ENCODE measurements at places on chromosomes 4 and X.
A peak's percentile ranks its signal among the peaks of the same experiment; 100 is the strongest.

DNA sequence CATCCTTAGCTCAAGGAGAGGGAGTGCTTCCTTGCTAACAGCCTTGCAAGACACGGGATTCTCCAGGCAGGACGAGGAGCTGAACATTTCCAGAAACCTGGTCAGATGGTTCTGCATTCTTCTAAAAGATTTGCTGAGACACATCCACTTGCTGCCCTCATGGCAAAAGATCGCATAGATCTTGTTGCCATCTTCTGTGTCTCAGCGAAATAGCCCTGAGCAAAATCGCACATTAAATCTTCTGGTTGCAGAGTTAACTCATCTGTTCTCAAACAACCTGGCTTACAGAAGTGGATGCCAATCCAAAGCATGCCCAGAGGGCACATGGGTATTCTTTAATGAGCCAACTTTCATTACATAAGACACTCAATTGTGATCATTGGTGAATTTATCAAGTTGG lies 167.5 kb downstream of the PRKX start:
- no peak for DNase-seq

DNA sequence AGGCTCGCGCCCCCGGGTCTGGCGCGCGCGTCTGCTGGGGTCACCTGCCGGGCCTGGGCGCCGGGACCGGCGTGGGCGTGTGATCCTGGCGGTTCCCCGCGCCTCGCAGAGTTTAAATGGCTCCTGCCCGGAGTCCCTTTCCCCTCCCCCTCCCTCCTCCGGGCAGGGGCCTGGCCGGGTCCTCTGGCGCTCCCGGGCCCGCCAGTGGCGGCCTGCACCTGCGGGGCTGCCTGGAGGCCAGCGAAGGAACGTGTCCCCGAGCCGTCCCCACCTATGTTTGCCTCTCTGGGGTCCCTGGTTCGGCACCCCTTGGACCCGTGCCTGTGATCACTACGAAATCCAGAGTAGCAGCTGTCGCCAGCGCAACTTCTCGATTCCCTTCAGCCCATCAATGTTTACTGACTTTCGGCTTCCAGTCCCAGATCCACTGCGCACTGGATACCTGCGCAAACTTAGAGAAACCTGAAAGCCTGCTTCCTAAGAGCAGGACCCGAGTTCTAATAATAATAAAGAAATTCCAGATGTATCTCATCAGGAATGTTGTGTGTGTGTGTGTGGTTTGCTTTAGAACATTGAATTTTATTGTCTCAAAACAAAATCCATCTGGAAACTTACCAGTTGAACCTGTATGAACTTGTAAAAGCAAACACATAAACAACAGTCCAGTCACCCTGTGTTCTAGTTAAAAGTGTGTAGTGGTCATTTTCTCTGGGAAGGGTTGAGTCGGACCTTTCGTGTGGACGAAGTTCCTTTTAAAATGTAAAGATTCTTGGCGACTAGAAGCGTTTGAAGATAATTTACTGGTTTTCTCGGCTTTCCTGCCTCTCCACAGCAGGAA lies 788 bp downstream of the SHROOM2 start:
- DNase-seq: no peak

DNA sequence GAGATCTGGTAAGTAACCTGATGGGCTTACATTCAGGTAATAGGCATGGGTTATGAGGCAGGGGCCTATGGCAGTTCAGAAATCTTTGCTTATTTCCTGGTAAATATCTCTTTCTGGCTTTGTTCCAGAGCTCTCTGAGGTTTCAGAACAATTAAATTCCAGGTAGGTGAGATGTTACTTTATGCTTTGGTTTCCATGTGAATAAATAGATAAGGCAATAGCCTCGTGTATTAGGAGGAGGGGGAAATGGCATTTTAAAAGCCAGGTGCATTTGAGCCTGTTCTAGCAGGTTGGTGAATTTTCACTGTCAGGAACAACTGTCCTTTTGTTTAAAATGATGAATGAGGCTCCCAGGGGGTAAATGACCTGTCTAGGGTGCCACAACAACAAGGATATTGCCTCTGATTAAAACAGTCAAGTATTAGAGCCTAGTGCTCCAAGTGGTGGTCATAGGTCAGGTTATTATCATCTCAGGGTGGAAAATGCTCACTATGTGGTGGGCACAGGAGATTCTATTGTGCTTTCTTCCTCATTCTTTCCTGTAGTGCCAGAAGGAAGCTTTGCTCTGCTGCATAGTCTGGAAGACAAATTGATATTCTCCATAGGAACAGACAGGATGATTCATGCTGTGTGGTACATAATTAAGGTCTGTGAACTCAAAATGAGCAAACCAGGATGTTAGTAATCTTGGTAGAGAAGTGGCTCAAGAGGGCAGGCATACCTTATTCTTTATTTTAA lies 296.2 kb downstream of the INPP4B start:
- peak; percentile 82 for DNase-seq

DNA sequence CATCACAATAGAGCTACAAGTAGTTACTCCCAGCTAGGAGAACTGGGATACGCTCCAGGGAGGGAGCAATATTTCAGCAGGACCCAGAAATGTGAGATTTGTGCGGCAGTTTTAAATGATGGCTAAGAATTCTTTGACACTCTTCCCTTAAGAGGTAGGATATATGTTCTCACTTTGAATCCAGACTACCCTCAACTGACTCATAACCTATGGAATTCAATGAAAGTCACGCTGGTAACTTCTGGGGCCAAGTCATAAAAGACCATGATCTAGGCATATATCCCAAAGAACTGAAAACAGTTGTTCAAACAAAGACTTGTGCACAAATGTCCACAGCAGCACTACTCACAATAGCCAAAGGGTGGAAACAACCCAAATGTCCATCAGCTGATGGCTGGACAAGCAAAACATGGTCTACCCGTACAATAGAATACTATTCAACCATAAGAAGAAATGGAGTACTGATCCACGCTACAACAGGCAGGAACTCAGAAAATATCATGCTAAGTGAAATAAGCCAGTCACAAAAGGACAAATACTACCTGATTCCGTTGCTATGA lies 10.5 kb downstream of the CD99L2 start:
- no peak for DNase-seq

DNA sequence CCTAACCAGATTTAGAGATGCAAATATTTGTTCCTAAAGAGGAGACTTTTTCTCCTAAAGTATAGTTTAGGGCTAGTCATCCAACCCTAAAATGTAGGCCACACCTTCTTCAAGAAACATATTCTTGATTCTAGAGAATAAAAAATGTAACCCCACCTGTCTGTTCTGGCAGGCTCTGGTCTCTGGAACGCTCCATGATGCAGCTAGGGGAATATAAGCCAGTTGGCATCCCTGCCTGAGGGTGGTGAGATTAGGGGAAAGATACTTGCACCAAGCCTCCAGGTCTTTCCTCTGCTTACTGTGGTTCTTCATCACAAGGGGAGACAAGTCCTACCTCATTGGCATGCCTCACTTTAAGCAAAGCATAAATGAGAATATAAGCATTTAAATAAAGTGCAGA lies 21.2 kb upstream of the TBC1D9 start:
- DNase-seq: no peak

- no peak for DNase-seq
Observed at GRCh38 chr4:80420638-80421037, 85.1 kb downstream of the CFAP299 start.

- DNase-seq: peak; percentile 19
Observed at GRCh38 chrX:69988955-69989394, 60.8 kb downstream of the AWAT2 start.

DNA sequence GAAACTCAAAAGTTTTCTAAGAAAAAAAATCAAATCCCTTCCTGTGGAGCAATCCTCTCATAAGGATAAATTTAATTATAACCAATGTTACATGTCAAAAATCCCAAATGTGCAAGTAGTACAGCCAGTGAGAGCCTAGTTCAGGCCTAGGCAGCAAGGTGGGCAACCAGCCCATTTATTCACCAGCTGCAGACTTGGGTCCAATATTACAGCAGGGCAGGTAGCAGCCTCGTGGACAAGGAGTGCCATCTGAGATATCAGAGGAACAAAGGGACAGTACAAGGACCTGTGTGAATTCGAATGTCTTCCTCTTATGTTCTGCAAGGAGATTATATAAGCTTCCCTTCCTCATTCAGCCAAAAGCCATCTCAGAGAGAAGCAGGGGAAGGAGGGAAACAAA lies 6.6 kb downstream of the HELQ start:
- DNase-seq: no peak

- no peak for DNase-seq
Observed at GRCh38 chr4:1907848-1908525, 36.8 kb downstream of the NSD2 start.

DNA sequence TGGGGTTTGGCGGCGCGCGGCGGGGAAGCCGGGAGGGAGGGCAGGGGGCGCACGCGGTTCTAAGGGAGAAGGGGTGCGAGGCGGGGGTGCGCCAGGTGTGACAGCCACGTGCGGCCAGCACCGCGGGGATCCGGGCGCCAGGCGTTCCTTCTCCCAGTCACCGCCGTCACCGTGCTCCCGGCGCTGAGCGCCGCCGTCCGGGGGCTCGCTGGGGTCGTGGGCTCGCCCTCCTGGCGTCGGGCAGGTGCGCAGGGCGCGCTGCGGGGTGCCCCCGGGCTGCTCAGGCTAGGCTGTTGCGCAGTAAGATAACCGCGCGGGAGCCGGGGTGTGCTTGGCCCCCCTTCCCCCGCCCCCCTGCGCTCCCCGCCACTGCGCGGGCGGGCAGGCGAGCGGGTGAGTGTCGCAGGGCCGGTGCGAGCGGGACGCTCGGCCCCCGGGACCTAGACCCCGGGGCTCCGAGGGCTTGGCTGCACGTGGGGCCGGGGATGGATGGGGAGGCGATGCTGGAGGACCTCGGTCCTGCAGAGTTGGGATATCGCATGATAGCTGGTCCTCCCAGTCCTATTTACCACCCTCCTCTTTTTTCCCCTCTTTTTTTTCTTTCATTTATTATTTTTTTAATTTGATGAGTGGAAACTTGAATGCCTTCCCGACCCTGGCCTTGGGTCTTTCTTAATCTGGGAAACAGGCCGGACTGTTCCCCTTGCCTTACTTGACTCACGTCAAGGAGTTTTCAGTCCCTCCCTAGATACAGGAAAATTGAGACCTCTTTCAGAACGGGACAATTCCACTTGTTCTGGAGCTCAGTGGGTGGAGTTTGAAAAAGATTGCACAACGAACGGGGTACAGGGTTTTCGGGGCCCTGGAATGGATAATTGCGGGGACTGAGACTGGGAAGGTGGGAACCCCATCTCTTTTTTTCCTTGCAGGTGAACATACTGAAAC lies 797 bp downstream of the TXLNG start:
- peak; percentile 49 for DNase-seq

GRCh38 chrX:150599226-150599625 lies 30.8 kb downstream of the MTM1 start:
- no peak for DNase-seq

DNA sequence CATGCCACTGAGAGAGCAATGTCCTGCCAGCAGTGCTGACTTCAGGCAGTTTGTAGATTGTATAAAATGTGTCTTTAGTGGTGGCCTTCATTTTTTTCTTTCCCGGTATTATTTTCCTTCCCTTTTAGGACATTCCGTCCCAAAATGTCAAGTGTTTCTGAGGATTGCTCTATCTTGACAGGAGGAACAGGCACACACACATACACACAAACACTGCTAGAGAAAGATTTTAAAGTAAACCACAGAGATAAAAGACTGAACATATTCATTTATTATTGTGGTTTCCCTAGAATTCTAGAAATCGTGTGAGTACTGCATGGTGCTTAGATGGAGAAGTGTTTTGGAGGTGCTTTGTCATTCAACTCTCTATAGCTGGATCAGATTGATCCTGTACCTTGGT lies 111.9 kb downstream of the GABRB1 start:
- no peak for DNase-seq

DNA sequence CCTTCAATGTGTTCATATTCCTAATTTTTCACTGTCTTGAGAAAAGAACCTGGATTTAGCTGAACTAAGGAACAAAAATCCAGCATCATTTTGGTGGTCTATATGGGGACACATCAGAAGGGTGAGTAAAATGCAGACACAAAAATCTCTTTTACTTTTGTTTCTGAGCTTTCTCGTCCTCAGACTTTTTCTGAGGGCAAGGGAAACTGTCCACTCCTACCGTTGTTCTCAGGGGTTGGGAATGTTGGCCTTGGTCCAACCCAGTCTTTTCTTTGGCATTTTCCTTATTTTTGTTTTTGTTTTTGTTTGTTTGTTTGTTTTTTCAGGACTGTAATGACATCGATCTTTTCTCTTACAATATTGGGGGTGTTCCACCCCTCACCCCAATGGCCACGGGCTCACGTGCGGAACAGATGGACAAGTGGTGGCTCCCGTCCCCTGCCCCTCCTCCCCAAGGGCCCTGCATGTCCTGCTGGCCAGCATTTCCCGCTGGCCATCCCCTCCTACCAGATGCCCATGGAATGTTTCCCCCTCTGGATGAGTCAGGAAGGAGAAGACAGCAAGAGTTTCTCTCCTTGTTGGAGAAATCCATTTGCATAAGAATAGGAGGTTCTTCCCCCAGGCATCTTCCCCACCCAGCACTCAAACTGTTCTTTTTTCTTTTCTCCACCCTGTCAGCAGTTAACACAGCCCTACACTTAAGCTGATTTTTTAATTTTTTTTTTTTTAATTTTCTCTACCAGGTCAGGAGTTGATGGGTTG lies 305.4 kb upstream of the NDST4 start:
- DNase-seq: no peak
